HT1080 (cell line): ENCODE measurements at places on chromosomes 11 and 22. TPM values are rescaled to one million over a fixed set of nuclear protein-coding genes. Genes with fewer than 3 reads are reported as not detected.

OR56A4 gene
- not detected in 2 replicates for total RNA-seq

MSANTD4 gene
- total RNA-seq: 0.06 TPM in 1 of 2 replicates, not detected in the other

USP28 gene
- total RNA-seq: 23.6 and 40.8 TPM in 2 replicates

MUC2 gene
- not detected in 2 replicates for total RNA-seq

BTG4 gene
- 0.39 TPM in 1 of 2 replicates, not detected in the other for total RNA-seq

CRYBB3 gene
- not detected in 2 replicates for total RNA-seq

GGT5 gene
- not detected in 2 replicates for total RNA-seq

RAB38 gene
- total RNA-seq: not detected in 2 replicates

GP1BB gene
- not detected in 2 replicates for total RNA-seq

NXPE1 gene
- not detected in 2 replicates for total RNA-seq

LIF gene
- total RNA-seq: 7.7 and 8.8 TPM in 2 replicates

SERPIND1 gene
- 0.37 and 0.80 TPM in 2 replicates for total RNA-seq

SCN2B gene
- total RNA-seq: 0.03 TPM in 1 of 2 replicates, not detected in the other

OR51E2 gene
- total RNA-seq: not detected in 2 replicates

MMP8 gene
- total RNA-seq: 0.10 and 0.37 TPM in 2 replicates

TRIM48 gene
- not detected in 2 replicates for total RNA-seq

BDNF gene
- total RNA-seq: 11.9 and 12.5 TPM in 2 replicates

TMEM123 gene
- total RNA-seq: 107 and 166 TPM in 2 replicates

MUC6 gene
- not detected in 2 replicates for total RNA-seq

SEPTIN3 gene
- not detected in 2 replicates for total RNA-seq

GSTT2B gene
- 3.5 and 6.3 TPM in 2 replicates for total RNA-seq

OR52H1 gene
- total RNA-seq: not detected in 2 replicates

PARVB gene
- 54.5 and 69.4 TPM in 2 replicates for total RNA-seq

LDHAL6A gene
- not detected in 2 replicates for total RNA-seq

APOA4 gene
- not detected in 2 replicates for total RNA-seq

ADAMTS8 gene
- total RNA-seq: not detected in 2 replicates

TSSK2 gene
- not detected in 2 replicates for total RNA-seq

ELMOD1 gene
- total RNA-seq: 2.3 and 3.4 TPM in 2 replicates

APOA1 gene
- 0.14 and 0.27 TPM in 2 replicates for total RNA-seq

ACR gene
- not detected in 2 replicates for total RNA-seq

PLET1 gene
- total RNA-seq: not detected in 2 replicates

KLHDC7B gene
- not detected in 2 replicates for total RNA-seq

OR52I2 gene
- not detected in 2 replicates for total RNA-seq

KRTAP5-2 gene
- not detected in 2 replicates for total RNA-seq

INPP5J gene
- 0.23 and 0.88 TPM in 2 replicates for total RNA-seq

KIF18A gene
- 21.1 and 23.1 TPM in 2 replicates for total RNA-seq

TRPC6 gene
- total RNA-seq: 0.10 and 0.11 TPM in 2 replicates

F2 gene
- total RNA-seq: not detected in 2 replicates

OR5B21 gene
- total RNA-seq: not detected in 2 replicates

TTC38 gene
- total RNA-seq: 21.7 and 26.0 TPM in 2 replicates

LTBP3 gene
- 6.2 and 6.5 TPM in 2 replicates for total RNA-seq

SAA4 gene
- not detected in 2 replicates for total RNA-seq

SLC5A12 gene
- total RNA-seq: not detected in 2 replicates

PRODH gene
- total RNA-seq: 0.03 and 0.06 TPM in 2 replicates

CSTF3 gene
- total RNA-seq: 33.7 and 43.1 TPM in 2 replicates

RTL10 gene
- 8.8 and 13.0 TPM in 2 replicates for total RNA-seq

OSM gene
- not detected in 2 replicates for total RNA-seq

TIMP3 gene
- 8.6 and 10.4 TPM in 2 replicates for total RNA-seq

TESMIN gene
- total RNA-seq: 3.6 TPM in 1 of 2 replicates, not detected in the other

HIRA gene
- 26.6 and 28.6 TPM in 2 replicates for total RNA-seq

ANO5 gene
- 0.06 and 0.07 TPM in 2 replicates for total RNA-seq

MEI1 gene
- 1.4 and 2.4 TPM in 2 replicates for total RNA-seq

PTPN5 gene
- total RNA-seq: not detected in 2 replicates

C1QTNF5 gene
- 0.96 and 1.8 TPM in 2 replicates for total RNA-seq

CEP57 gene
- 27.0 and 32.8 TPM in 2 replicates for total RNA-seq

TSPAN32 gene
- total RNA-seq: 0.05 and 0.30 TPM in 2 replicates

SYT12 gene
- 0.03 TPM in 1 of 2 replicates, not detected in the other for total RNA-seq

POTEH gene
- 0.10 and 0.27 TPM in 2 replicates for total RNA-seq

HEPN1 gene
- 0.05 TPM in 1 of 2 replicates, not detected in the other for total RNA-seq
